K562 (cell line): ENCODE measurements at places on chromosomes 7 and 10. TPM values are rescaled to one million over a fixed set of nuclear protein-coding genes. Genes with fewer than 3 reads are reported as not detected.

- DNase-seq, result peak; percentile 73
- no peak overlapping the region for H3K27ac ChIP-seq
- H3K4me3 ChIP-seq, result no peak overlapping the region
- H3K27me3 ChIP-seq, result no peaks in the 10 kb centered on the region
These were observed 11.6 kb downstream of the IMPDH1 start for GRCh38 chr7:128398016-128398840.

DNA sequence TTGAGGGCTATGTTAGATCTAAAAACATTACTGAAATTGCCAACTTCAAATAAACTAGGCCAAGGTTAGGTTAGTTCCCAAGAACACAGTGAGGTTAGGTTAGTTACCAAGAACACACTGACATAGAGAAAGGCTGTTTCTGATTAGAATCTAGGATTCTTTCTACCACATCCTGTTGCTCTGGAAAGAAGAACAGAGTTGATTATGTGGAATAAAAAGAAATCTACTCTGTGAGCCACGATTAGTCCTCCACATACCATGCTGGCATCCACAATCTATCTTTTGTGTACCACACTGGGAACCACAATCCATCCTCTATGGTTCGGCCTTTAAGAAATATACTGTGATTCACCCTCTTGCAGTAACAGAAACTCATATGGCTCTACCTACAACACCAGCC is 91.4 kb downstream of the LRRTM3 start:
- H3K27ac ChIP-seq, result no peak overlapping the region
- H3K4me3 ChIP-seq, result no peak overlapping the region
- no peak for DNase-seq
- no peaks in the 10 kb centered on the region for H3K27me3 ChIP-seq

DNA sequence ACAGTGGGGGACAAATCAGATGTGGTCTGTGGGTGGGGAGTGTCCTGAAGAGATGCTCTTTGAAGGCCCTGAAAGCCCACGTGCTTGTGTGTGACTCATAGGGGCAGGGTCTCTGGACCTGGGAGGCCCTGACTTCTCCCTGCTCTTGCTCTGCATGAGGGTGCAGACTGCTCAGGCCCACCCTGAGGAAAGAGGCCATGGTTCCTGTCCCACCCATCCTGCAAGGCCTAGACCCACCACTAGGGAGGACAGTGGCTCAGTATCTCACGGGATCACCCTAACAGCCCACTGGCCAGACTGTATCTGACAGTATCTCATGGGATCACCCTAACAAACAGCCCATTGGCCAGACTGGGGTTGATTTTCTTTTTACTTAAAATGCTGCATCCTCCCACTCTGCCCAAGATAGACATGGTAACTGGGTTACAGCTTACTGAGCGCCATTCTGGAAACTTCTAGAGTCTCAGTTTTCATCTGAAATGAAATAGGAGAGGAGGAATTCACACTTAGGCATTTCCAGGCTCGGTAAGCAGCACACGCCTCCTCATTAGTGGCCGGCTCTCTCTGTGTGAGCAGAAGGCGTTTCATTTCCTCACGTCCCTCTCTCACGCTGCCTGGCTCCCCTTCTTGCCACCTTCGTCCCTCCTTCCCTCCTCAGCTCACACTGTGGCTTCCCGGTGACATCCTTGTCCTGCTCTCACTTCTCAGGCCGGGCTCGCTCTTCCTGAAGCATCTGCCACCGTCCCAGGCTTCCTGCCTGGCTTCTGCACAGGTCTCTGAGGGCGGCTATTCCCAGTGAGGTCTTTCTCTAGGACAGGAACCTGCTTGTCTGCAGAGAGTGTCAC is 242.6 kb downstream of the GLRX3 start:
- H3K27me3 ChIP-seq, result no peaks in the 10 kb centered on the region; the same call in 1 of the 2 replicates
- H3K27ac ChIP-seq, result no peak overlapping the region
- H3K4me1 ChIP-seq, result no peaks in the 10 kb centered on the region
- peak; percentile 37 for DNase-seq

Gene PKD2L1
- not detected in 2 replicates for total RNA-seq

Gene ANKRD61
- total RNA-seq, result not detected in 2 replicates

Gene NPTX2
- 0.07 TPM in 1 of 2 replicates, not detected in the other for total RNA-seq
